ENCODE measurements at places on chromosomes 11 and 22.

GRCh38 chr22:27512283-27512761 lies 289.2 kb downstream of the MN1 start:
- H3K4me1 ChIP-seq, result peaks cover 13% of the 10 kb centered on the region
- no peaks in the 10 kb centered on the region for H3K36me3 ChIP-seq
- peak overlapping the region; percentile 51 for H3K27ac ChIP-seq
- peak; percentile 84 for DNase-seq
- no peaks in the 10 kb centered on the region for H3K27me3 ChIP-seq

DNA sequence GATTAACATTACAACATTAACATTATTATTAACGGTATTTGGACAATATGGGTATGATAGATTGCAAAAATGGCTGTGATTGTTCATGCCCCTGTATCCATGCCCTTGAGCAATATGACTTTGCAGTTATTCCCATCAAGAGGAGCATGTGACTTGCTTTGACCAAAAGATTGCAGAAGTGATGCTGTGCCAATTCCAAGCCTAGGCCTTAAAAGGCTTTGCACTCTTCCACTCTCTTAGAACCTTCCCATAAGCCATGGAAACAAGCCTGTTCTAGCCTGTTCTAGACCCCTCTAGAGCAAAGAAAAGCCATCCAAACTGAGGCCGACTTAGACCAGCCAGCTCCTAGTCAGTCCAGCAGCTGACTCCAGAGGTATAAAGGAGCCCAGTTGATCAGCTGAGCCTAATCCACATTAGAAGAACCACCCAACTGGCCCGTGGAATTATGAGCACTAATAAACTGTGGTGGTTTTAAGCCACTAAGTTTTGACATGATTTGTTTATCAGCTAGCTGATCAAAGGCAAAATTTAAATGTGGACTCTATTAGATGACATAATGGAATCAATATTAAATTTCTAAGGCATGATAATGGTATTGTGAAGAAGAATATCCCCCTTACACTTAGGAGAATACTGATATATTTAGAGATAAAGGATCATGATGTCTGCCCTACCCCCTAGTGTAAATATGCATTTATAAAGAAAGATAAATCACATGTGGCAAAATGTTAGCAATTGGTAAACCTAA lies 28.6 kb downstream of the RAB30 start:
- no peaks in the 10 kb centered on the region for H3K27me3 ChIP-seq
- H3K4me3 ChIP-seq, result no peak overlapping the region
- no peak overlapping the region for H3K27ac ChIP-seq
- H3K4me1 ChIP-seq, result peaks cover 5% of the 10 kb centered on the region

DNA sequence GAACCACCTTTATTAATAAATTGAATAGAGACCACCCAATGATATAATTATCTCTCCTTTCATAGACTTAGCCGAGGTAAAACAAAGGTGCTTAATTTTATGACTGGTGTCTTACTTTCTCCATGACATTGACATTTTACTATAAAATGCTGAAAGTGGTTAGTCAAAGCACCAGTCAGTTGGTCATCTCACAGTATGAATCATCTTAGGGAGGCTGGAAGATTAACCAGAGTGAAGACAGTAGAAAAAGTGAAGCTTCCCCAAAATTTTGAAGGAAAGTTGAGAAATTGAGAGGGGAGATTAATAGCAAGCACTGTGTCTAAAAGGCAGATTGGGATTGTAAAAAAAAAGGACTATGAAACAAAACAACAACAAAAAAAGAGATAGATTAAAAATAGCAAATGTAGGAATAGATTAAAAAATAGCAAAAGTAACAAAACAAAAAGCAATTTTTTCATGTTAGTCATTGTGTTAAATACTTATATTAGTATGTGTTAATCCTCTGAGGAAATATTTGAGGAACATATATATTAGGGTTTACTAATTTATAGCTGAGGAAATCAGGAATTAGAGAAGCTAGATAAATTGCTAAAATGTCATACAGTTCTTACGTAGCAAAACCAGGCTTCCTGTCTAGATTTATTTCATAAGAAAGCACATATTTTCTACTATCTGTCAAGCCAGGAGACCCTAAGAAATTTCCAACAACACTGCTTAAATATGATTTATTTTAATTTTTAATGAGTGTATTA lies 557.3 kb upstream of the ANO5 start:
- H3K4me1 ChIP-seq, result no peaks in the 10 kb centered on the region
- H3K4me3 ChIP-seq, result no peak overlapping the region
- no peaks in the 10 kb centered on the region for H3K36me3 ChIP-seq
- no peak overlapping the region for H3K27ac ChIP-seq
- DNase-seq, result no peak

- DNase-seq, result peak; percentile 51
- no peak overlapping the region for H3K27ac ChIP-seq
- H3K4me3 ChIP-seq, result no peak overlapping the region
- no peaks in the 10 kb centered on the region for H3K27me3 ChIP-seq
- H3K36me3 ChIP-seq, result no peaks in the 10 kb centered on the region
- H3K4me1 ChIP-seq, result no peaks in the 10 kb centered on the region
These were observed 116.9 kb downstream of the SOX6 start for GRCh38 chr11:16239141-16240105.

GRCh38 chr11:123211981-123212380 lies 16.9 kb upstream of the CLMP start:
- H3K27me3 ChIP-seq, result no peaks in the 10 kb centered on the region

- DNase-seq, result peak; percentile 72
- peaks cover 59% of the 10 kb centered on the region for H3K36me3 ChIP-seq
- no peaks in the 10 kb centered on the region for H3K27me3 ChIP-seq
- no peak overlapping the region for H3K27ac ChIP-seq
These were observed 10.6 kb downstream of the LRRC51 start for GRCh38 chr11:72091292-72091691.

DNA sequence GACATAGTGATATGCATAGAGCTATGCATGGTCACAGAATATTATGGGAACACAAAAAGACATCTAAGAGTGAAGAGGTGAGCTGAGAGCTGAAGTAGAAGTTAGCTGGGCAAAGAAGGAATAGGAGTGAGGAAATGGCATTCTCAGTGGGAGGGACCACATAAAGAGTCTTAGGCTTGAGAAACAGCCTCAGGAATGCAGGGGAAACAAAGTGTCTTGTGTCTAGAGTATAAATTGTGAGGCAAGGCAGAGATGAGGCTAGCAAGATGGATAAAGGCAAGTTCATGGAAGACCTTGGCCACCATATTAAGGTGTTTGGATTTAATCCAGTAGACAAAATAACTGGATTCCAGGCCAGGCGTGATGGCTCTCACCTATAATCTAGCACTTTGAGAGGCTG lies 40.6 kb upstream of the CRTAM start:
- peaks cover 43% of the 10 kb centered on the region for H3K36me3 ChIP-seq
- H3K27me3 ChIP-seq, result no peaks in the 10 kb centered on the region
- H3K4me1 ChIP-seq, result no peaks in the 10 kb centered on the region
